ENCODE measurements at places on chromosomes 16 and 17.
A peak's percentile ranks its signal among the peaks of the same experiment; 100 is the strongest.

DNA sequence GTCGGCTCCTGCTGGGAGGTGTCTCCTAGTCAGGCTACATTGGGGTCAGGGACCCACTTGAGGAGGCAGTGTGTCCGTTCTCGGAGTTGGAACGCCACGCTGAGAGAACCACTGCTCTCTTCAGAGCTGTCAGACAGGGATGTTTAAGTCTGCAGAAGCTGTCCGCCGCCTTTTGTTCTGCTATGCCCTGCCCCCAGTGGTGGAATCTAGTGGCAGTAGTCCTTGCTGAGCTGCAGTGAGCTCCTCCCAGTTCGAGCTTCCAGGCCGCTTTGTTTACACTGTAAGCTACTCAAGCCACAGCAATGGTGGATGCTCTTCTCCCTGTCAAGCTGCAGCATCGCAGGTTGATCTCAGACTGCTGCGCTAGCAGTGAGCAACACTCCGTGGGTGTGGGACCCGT, 36.0 kb downstream of the ITFG1 start:
- no peak for DNase-seq

DNA sequence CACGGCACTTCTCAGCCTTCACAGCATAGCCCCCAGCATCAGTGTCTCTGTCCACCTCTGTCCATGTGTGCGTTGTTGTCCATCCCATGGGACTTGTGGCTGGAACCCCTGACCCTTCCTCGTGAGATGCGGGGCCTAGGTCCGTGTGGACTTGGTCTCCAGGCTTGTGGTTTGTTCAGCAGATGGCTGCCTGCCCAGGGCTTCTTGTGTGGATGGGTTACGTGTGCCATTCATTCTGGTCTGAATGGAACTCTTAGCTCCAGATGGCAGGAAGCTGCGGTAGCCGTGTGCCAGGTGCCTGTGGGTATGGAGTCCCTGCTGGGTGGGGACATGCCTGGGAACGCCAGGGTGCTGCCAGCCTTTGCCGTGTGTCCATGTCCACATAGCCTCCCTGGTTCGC, 31.7 kb upstream of the NUDT16L1 start:
- no peak for DNase-seq

GRCh38 chr17:54950116-54950515, 18.3 kb downstream of the COX11 start:
- no peak for DNase-seq

- no peak for DNase-seq
Observed at GRCh38 chr17:49998836-49999511, 4.0 kb upstream of the DLX3 start.

DNA sequence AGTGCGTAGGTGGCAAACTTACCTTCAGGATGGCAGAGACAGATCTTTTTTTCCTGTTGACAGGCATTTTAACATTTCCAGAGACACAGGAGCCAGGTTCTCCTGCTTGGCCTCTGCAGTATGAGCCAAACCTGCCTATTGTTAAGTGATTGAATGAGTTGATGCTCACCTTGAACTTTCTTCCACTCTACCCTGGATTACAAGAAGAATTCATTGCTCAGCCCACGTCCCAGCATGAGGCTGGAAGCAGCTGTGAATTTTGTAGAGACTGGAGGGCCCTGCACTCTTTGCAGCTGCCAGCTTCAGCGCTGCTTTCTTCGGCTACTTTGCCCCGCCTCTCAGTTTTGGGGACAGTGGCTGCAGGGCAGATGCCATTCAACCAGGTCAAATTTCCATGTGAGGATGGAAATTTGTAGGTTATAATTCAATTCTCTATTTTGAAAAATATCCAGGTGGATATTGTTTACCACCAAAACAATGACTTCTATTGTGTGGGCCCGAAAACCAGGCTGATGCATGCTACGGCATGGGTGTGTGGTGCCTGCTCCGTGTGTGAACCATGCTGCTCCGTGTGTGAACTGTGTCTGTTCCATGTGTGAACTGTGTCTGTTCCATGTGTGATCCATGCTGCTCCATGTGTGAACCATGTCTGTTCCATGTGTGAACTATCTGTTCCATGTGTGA, 75.2 kb upstream of the METTL9 start:
- DNase-seq, result no peak

GRCh38 chr16:49592546-49593423, 219.2 kb downstream of the C16orf78 start:
- peak; percentile 19 for DNase-seq

GRCh38 chr16:30414159-30414558, 6.8 kb downstream of the ZNF771 start:
- DNase-seq, result no peak

DNA sequence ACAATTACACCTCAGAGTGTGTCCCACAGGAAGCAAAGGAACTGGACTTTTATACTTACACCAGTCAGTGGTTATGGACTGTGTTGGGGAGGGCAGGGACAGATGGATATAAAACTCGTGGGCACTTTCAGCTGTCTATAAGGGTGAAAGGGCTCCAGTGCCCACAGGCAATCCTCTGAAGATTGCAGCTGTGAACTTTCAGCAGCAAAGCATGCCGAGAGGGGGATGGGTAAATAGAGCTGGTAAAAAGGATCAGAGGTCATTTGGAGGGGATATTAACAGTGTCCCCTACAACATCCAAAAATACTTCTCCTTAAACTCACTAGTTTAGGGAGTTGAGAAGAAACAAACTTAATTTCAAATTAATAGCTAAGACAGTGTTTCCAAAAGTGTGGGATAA, 13.3 kb upstream of the RFWD3 start:
- no peak for DNase-seq

DNA sequence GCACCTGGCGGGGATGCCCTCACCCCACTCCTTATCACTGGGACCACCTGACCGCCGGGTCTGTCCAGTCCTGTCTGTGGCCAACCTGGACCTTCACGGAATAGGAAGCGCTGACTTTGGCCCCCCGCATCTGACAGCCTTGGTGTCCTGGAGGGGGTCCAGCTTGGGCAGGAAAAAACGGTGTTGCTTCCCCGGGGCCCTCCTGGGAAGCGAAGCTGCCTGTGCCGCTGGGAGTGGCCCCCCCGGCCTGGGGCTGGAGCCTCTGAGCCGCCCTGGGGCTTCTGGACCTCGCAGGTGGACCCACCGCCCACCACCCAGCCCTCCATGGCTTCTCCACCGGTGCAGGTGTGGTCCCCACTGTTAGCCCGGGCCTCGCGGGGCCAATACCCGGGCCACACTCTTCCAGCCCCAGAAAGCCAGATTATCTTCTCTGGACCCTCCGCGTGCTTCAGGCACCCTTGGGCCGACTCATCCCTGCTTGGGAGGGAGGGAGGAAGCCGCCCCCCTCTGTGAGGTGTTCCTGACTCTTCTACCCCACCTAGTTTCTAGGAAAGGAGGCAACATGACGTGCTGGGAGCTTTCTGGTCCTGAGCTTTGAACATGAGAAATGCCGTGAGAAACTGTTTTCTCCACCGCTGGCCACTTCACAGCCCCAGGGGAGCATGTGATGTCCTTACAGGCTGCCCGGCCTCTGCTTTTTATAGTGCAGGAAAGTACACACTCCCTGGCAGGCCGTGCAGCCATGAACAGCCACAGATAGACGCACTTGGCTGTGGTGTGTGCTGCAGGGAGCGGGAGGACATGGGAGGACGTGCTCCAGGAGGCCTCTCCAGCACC, 1.1 kb downstream of the C1QTNF1 start:
- no peak for DNase-seq

Measured in fibroblast of skin of right biceps (primary cell).